ENCODE measurements at places on chromosomes 5 and 9.

DNA sequence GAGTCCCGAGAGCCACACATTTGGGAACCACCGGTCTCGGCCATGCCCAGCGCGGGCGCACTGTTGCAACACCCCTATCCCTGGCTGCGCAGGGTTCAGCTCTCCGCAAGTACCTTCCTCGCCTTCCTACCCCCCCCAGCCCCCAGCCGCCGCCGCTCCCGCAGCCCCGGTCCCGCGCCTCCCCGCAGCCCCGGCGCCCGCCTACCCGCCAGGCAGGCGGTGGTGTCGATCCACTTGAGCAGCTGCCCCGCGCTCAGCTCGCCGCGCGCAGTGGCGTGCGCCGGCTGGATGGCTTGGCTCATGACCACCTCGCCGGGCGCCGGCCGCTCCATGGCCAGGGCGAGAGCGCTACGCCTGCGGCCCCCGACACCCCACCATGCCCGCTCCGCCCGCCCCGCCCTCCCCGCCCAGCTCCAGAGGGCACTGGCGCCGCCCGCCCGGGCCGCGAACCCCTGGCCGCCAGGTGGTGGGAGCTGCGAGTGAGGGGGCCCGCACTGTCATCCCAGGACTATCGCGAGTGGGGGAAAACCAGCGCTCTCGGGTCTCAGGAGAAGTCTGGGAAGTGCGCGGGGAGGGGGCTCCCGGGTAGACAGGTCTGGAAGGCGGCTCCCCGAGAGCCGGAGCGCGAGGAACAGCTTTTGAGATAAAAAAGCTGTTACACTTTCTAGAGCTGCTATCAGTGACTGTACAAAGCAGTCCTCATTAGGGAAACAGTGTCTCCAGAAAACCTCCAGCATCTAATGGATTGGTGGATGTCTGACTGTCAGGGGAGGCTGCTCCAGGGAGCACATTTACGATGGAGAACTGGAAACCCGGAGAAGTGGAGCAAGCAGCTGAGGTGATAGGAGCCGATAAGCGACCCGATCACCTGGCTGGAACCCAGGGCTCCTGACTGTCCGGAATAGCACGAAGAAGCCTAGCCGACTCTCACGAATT is at the start of gene ACOT12:
TSS of gene ACOT12 (minus strand) at position 352 of the 936 bp plus-strand sequence. CDS start at position 332, 20 bp downstream.
- peak; percentile 34 for DNase-seq

DNA sequence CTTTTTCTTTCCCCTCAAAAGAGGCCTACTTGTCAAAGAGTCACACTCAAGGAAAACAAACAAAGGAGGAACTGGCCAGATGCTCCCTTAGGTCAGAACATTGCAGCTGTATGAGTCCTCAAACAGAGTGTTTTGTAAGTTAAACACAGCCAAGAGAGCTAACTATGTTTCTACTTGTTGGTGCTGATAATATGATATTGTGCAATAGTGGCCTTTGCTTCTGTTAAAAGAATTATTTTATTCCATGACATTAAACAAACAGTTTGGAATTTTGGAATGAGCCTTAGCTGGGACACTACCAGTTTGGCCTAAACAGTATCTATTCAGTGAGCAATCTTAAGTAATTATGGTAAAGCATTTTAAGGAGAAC is 56.0 kb upstream of the TPD52L3 start:
- peak; percentile 94 for DNase-seq

DNA sequence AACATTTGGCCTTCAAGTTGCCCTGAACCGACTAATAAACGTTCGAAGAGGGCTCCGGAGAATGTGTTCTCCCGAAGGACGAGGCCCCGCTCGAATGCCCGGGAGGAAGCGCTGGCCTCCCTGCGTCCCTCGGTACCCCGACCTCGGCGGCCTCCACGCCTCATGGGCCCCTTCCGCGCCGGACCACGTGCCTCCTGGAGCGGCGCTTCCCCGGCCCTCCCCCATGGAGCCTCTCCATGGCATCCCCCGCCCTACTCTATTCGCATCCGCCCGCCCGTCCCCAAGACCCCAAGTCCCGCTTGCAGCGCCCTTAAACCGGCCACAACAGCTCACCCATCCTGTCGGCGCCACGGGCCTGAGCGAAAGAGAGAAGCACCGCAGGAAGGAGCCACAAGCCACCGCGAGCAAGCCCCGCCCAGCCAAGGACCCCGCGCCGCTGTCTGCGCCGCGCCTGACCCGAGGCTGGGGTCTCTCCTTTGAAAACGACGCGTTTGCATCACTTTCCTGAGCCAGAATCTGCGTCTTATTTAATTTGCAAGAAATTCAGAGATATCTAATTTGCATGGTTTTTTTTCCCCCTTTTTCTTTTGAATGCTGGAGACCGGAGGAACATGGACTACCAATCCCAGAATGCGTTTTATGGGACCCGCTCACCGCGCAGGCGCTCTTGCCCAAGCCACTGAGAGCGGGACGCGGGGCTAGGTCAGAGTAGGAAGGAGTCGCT is at the start of gene RPS23:
TSS of gene RPS23 (minus strand) at position 368 of the 724 bp plus-strand sequence. CDS start at position 337, 31 bp downstream.
- peak; percentile 94 for DNase-seq

- DNase-seq: no peak
Measured at GRCh38 chr5:74567411-74567995, 73.0 kb downstream of the ENC1 start.

DNA sequence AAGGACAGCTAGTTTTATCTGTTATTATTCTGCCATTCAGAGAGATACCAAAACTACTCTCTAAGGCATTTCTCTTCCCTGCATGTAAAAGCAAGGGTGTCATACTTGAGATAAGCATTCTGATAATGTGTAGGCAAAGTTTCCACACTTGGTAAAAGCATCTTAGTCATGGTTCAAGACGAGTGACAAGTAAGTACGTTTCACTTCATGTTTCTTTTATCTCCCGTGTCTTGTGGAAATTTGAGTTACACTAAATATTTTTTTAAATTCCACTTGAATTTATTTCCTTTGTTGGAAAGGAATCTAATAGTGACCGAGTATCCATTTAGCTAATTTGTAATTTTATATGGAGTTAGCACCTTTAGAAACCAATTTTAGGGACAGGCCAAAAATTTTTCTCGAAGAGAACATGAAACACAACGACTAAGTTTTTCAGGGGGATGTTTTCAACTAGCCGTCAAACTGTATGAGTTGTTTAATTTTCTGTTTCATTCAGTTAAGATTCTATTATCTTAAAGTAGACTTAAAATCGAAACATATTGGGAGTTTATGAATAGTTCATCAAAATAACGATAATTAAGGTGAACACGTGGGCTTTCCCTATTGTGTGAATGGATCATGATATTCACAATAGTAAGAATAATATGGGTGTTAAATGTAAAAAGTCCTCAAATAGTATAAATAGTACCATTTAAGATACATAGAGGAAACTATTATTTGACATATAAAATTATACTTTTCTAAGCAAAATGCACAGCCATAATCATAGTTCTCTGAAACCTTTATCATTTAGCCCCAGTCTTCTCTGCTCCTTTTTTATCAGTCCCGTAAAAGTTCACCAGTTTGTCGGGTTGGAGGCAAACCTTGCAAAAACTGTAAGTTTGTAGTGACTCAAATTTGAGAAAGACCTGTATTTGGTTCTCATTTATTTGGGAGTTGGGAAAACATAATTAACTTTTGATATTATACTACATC is 1.6 kb downstream of the RFESD start:
- peak; percentile 39 for DNase-seq
